ENCODE measurements at places on chromosomes 7 and 10.

DNA sequence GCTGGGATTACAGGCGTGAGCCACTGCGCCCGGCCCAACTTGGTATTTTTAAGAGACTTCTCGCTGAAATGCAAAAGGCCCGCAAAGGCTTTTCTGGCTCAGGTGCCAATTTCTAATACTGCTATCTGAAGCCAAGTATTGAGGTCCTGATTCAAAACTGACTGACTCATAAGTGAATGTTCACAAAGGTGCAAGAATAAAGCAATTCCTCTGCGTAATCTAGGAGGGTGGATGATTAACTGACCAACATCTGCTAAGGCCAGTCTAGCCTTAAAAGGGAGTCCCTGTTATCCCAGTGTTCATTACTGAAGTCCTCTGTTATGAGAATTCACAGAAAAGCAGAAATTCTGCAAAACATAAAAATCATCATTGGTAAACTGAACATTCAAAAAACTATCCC is 111.4 kb downstream of the SRPK2 start:
- no peak for DNase-seq

- DNase-seq = peak; percentile 39
Observed at GRCh38 chr10:71314028-71314693, 4.9 kb upstream of the SLC29A3 start.

DNA sequence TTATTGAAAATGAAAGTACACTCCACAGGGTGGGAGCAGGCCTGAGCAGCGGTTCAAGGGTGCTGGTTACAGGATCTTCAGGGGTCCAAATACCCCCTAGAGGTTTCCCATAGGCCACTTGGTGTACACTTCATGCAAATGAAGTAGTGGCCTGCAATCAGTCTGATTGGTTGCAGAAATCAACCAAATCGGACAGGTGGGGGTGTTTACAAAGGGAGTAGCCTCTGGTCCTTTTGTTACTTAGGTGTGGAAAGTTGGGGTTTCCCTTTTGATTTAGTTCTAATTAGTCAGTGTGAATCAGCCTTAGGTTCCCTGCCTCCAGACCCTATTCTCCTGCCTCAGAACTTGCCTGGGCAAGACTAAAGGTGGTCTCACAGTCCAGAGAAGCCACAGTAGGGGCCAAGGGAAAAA is 49.6 kb downstream of the SYPL1 start:
- no peak for DNase-seq

- no peak for DNase-seq
Observed at GRCh38 chr10:68997211-68997610, 8.6 kb downstream of the KIFBP start.

- DNase-seq = no peak
Observed at GRCh38 chr7:29105752-29106668, 40.3 kb downstream of the CPVL start.

DNA sequence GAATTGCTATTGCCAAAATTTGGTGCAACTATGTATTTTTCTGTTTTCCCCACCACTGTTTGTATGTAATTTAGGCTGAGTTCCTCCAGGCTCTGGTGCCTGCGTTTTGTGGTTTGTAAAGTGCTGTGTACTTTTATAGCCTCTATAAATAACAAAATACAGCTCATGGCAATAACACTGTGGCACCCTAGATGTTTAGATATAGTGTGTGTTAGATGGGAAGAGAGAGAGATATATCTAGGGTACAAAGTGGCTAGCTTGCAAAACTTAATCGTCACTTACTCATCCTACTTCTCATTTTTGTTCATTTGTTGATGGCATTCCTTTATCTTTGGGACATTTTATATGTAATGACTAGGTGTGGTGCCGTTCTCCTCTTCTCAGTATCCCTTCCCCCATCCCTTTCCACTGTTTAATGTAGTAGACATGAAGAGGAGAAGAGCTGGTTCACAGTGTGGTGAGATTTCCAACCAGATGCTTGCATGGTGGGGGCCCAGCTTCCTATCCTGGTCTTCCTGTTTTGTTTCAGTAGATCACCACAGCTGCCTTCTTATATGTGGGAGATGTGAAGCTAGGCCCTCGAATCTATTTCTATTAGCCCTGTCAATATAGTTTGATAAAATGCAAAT is 115.0 kb downstream of the SND1 start:
- DNase-seq = no peak

DNA sequence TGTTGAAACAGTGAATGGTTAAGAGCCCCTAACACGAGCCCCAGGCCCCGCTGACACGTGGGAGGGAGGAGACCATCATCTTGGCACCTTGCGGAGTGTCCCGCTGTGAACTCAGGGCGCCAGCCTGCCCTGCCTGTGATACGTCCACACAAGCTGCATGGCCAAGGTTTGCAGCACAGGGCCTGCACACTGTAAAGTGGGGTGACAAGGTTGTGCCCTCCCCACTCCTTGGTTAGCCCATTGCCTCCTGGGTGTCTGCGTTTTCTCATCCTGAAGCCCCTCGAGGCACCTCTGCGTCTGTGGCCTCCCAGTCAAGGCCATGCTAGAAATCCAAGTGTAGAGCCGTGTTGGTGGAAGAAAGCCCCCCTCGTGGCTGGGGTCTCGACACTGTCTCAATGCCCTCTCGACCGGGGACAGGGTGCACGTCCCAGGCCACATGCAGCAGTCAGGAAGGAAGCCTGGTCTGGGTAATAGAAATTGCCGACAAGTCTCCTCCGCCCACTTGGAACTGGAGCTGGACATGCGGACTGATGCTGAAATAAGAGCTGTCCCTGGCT is 192.1 kb downstream of the DNAJB6 start:
- DNase-seq = no peak

DNA sequence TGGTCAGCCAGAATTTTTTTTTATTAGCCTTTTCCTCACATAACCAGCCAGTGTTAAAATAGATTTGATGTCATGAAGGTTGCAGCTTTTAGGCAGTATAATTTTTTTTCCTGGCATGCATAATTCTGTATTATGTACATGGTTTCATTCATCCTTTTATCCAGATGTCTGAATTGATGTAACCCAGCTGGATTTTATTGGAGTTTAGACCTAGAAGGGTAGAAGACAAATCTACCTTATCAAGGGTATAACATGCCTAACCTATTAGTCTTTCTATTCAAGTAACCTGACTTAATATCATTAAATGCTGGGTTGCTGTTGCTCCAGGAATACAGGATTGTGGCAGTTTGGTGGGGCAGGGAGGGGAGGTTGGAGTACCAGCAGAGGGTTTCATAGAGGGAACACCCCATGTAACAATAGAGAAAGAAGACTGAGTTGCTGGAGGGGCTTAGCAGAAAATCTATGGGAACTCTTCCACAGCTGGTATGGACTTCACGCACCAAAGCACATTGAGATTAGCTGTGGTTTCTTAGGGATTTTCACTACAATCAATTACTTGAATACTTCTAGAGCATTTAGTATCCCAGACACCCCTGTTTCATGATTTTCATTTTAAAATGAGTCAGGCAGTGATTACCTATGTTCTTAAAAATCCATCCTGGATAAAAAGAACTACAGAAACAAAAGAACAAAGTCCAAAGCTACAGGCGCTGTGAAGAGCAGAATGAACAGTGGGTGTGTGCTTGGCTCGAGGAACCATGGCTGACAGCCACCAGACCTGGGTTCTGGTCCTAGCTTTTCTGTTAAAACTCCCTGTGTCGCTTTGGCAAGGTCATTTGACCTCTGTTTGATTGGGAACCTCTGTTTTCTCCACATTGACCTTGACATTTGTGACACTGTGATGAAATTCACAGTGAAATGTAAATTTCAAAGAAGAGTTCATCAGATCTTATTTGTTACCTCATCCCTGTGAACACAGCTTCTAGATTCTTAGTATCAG is 93.5 kb downstream of the CREM start:
- no peak for DNase-seq

DNA sequence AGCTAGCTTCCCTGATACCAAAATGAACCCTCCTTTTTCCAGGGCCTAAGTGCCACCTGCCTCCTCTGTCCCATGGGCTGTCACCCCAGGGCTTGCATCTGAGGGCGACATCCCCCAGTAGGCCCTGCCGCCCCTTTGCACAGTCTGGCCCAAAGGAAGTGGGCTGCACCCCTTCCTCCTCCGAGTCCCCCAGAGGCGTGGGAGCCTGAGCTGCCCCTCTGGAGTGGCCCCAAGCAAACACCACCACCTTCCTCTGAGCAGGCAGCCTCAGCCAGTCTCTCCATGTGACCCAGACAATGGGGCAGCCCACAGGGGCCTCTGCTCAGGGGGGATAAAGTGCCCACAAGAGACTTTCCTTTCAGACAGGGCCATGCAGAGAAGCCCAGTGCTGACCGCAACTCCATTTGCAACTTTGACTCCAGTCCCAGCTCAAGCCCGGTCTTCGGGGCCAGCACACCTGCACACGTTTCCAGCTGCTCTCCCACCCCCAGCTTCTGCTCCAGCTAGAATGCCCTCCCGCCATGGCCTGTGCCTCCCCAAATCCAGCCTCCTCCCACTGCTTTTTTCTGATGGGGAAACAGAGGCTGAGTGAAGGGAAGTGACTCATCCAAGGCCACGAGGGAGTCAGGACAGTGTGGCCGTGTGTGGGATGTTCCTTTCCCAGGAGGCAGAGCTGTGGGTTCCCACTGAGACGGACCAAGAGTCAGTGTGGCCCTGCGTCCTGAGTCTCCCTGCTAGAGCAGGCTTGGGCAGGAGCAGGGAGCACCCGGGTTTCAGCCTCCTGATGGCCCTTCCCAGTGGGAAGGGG is 111.9 kb downstream of the ZMIZ1 start:
- no peak for DNase-seq

DNA sequence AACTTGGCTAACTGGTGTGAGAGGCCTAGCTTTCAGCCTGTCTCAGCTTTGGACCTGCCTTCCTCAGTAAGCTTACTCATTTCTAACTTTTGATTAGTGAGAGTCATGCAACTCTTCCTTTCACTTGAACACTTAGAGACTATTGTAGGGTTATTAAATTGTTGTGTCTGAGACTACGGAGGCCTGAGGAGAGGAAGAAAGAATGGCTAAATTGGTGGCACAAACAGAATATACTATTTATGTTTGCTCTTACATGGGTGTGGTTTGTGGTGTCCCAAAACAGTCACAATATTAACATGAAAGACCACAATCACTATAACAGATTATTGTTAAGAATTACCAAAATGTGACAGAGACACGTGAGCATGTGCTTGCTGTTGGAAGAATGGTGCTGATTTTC is 82.1 kb downstream of the TRIM24 start:
- DNase-seq = no peak

GRCh38 chr7:117800406-117800805 is 72.8 kb downstream of the CTTNBP2 start:
- no peak for DNase-seq

GRCh38 chr10:6108631-6109443 is 20.0 kb downstream of the RBM17 start:
- peak; percentile 21 for DNase-seq

DNA sequence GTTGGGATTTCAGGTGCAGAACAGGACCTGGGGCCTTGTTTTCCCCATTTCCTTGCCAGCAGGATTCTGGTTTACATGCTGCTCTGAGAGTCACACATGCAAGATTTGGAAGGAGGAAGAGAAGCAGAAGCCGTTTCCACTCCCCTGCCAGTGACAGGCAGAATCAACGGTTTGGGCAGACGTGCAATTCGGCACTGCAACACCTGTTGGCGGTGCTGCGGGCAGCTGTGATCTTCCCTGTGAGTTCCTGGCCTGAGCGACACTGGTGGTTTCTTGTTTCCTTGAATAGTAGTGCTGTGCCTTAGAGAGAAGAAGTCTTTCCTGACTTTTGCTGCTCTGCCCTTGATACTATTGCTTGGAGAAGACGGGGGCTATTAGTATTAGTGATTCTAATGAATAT is 1126.2 kb downstream of the TYW1 start:
- DNase-seq = no peak

- DNase-seq = no peak
Observed at GRCh38 chr10:112587729-112588128, 140.7 kb downstream of the VTI1A start.

DNA sequence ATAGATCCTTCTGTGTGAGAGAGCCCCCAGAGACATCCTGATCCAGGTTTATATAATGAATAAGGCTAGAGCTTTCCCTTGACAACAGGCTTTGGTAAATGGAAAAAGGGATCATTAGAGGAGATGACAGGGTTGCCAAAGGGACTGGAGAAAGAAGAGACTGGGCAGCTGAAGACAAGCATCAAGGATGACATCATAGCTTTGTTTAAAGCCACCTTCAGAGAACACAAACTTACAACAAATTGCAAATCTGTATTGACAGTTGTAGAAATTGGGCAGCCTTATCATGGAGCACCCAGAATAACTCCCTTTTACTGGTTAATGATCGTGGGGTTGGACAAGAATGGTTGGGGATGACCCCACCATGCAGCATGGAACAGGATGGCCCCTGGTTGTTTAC is 3.7 kb upstream of the PLPP4 start:
- no peak for DNase-seq

DNA sequence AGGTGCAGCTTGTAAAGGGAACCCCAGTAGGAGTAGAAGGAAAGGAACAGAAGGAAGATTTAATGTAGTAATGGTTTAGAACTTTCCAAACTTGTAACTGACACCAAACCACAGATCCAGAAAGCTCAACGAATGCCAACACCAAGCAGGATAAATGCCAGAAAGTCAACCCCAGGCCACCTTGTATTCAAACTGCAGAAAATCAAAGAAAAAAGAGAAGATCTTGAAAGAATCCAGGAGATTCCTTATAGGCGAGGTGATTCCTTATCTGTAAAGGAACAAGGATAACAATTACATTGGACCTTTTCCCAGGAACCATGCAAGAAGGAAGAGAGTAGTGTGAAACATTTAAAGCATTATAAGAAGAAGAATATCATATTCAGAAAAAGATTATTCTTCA is 93.6 kb downstream of the NKX6-2 start:
- DNase-seq = no peak

DNA sequence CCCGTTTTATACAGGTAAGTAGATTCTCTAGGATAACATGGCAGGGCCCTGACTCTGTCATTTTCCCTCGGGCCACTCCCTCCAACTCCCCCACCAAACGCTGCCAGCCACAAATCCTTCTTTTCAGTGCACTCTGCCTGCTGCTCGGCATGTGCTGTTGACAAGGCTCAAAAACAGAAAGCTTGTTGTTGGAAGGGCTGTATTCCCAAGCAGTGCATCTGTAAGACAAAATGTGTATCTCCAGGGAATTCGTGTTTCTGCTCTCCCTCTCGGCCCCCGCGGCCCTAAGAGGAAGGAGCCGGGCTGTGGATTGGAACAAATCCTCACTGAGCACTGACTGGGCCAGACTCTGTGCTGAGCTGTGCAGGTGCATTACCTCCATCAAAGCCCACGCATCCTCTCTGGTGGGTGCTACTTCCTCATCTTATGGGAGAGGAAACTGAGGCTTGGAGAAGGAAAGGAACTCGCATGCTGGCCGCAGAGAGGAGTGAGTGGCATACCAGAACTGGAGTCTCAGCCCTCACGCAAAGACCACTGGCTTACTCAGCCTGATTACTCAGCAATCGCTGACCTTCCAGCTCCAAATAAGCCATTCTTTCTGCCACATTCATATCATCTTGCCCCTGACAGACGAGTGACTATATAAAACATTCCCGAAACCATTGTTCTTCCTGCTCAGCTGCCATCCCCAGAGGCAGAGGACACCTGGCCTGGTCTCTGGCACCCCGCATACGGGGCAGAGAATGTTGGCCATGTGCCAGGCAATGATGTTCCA is 33.5 kb upstream of the ENO4 start:
- DNase-seq = no peak

- no peak for DNase-seq
Observed at GRCh38 chr7:141359740-141360415, 191.3 kb upstream of the AGK start.
